Posterior vena cava (tissue), 2 donors: ENCODE measurements at places on chromosomes 6 and 20. TPM values are rescaled to one million over a fixed set of nuclear protein-coding genes. Genes with fewer than 3 reads are reported as not detected.

DNA sequence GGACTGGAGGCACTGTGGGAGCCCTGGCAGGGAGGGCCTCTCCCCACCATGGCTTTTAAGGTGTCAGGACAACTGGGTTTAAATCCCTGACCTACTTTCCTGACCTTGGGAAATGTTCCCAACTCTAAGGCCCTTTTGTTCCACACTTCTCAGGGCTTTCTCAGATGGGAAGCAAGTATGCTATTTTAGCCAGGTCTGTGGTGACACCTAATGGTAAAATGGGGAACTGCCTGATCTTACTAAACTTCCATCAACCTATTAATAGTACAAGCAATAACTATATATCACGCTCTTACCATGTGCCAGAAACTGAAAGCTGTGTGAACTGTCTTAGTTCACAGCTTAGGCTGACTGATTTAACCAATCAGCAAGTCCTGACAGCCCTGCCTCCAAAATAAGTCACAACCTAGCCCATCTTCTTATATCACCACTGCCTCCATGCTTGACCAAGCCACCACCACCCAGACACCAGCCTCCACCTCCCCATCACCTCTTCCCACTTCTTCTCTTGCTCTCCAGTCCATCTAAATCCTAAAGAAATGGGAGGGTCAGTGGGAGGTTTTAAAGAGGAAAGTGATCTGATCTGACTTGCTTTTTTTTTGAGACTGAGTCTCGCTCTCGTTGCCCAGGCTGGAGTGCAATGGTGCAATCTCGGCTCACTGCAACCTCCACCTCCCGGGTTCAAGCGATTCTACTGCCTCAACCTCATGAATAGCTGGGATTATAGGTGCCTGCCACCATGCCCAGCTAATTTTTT is 6.9 kb upstream of the BLCAP start:
- DNase-seq: peak; percentile 17

DNA sequence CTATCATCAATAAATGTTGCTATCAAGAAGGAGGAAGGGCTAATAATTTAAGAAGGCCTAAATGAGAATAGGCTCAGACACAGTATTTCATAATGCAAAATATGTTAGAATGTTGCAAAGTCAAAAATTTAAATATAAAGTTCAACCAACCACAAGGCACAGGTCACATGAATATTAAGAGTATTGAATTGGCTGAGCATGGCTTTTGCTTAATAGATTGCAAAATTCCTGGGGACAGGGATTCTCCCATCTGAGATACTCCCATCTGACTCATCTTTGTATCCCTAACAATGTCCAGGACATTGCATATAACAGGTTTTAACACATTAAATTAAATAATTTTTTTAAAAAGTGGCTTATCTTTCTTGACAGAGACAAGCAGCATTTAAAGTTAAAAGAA is 32.9 kb upstream of the UTRN start:
- no peak for DNase-seq

GRCh38 chr20:19775353-19776253 is 17.5 kb downstream of the RIN2 start:
- no peak for DNase-seq

- peak; percentile 29 for DNase-seq
Observed at GRCh38 chr20:859751-860231, 26.3 kb downstream of the FAM110A start.

Gene B4GALT5
- 35.2 TPM for total RNA-seq

GRCh38 chr6:167244991-167245390 is 46.1 kb upstream of the UNC93A start:
- no peak for DNase-seq

Gene SLC17A4
- not detected for total RNA-seq

GRCh38 chr6:162974685-162975084 is 246.9 kb downstream of the PACRG start:
- DNase-seq: no peak

DNA sequence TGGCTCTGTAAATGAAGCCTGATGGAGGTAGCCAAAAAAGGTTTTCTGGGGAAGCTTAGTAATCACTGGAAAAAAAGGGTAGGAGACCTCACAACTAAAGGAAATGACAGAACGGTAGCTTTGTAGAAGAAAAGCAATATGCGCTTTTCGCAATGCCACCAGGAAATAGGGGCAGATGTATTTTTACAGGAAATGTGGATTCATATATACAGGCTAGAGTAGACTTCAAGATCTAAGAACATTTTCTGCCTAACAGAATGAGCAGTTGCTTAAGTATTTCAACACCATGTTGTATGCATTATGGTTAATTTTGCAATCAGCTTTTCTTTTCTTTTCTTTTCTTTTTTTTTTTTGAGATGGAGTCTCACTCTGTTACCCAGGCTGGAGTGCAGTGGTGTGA is 219.6 kb downstream of the CD83 start:
- DNase-seq: no peak

DNA sequence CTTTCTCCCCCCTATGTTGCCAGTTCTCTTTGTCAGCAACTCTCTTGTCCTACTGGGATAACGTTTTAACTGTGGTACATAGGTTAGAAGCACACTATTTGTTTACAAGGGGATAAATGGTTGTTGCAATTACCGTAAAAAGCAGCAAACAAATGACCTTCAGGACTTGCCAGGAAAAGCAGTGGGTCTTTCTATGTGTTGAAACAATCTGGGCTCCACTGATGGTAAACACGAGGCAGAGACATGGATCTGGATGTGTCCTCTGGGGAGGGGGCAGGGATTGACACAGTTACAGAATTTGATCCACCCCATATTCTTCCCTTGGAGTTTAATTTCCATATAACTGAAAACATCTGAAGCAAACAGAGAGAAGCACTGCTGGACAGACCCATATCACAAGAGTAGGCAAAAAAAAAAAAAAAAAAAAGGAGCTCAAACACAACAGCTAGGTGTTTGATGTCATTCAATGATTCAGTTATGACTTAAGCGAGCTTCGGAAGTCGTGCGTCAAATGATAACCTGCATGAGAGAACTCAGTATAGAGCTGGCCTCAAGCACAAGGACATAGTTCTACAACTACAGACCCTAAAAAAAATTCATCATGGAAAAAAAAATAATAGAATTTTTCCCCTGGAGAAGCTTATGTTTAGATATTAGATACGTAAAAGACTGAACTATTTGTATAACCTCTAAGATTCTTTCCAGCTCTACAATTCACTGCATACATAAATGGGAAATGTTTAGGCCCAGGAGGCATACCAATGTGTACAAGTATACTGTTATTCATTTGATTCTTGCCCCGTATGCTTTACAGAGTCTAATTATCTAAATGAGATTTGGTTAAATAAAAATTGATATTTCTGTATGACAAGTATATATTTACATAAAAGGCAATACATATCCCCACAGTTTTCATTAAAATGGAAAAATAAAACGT is 127.7 kb downstream of the ALDH8A1 start:
- DNase-seq: no peak

GRCh38 chr6:110858562-110859214 is 15.9 kb upstream of the AMD1 start:
- no peak for DNase-seq

DNA sequence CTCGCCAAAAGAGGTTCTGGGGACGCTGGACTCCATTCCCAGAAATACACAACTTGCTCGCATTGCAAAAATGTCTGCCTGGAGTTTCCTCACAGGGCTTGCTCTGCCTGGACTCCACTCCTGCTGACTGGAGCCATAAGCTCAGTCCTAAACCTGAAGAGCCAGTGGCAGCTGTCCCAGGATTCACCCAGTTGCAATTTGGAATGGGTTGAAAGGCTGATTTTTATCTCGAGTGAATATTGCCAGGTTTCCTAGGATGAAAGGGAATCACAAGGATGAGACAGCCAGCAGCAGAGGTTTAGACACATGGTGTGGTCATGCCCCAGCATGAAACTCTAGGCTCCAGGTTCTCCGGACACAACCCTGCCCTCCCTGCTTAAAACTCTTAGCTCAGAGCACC is 223.3 kb downstream of the BMP7 start:
- no peak for DNase-seq

Gene ESR1
- total RNA-seq: 11.6 TPM

DNA sequence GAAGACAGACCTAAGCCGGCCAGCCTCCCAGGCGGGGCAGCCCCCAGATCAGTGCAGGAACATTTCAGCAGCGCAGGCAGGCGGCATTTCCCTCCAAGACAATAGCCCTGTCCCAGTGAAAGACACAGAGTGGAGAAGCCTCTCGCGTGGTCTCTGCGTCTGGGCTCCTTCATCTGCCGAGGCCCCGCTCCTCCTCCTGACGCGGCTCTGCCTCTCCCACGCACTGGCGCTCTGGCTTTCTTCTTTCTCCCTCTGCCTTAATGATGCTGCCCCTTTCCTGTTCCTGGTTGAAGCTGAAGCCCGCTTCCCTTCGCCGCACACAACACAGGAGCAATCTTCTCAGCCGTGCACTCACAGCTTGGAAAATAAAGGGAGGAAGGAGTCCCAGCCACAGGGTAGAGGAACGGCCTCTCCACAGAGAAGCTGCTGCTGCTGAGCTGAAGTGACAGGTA is 347.5 kb downstream of the CDH4 start:
- DNase-seq: no peak

Gene CST1
- not detected for total RNA-seq

- DNase-seq: no peak
Observed at GRCh38 chr6:19988555-19988954, 151.4 kb downstream of the ID4 start.

Gene ZNF322
- 19.5 TPM for total RNA-seq

DNA sequence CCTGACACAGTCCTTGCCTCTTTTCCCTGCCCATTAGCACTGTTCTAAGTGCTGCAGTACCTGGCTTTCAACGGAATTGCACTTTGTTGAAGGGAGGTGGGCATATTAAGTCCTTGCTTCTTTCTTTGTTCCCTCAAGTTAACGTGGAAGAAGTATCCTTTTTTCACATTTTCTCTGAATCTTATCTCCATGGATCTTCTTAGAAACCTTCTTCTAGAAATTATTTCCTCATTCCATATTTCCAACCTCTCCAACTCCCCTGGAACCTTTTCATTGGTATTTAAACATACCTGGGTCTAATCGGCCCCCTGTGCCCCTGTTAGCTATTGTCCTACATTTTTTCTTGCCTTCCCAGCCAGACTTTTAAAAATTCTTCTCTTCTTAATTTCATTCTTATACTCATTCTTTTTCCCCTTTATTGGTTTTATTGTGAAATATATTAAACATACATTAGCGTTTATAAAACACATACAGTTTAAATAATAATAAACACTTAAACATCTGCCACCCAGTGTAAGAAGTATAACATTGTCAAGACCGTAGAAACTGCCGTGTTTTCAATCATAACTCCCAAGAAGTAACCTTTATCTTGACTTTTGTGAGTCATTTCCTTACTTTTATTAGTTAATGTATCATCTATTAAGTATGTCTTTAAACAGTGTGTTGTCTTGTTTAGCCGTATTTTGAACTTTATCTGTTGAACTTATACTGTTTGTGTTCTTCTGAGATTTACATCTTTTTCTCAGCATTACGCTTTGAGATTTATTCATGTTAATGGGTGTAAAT is 118.2 kb downstream of the CDKAL1 start:
- no peak for DNase-seq

- no peak for DNase-seq
Observed at GRCh38 chr6:84685983-84686584, 78.3 kb downstream of the TBX18 start.

GRCh38 chr6:111862314-111862713 is 10.9 kb downstream of the FYN start:
- no peak for DNase-seq

Gene CFAP206
- 0.48 TPM for total RNA-seq

Gene COX4I2
- total RNA-seq: 6.5 TPM

DNA sequence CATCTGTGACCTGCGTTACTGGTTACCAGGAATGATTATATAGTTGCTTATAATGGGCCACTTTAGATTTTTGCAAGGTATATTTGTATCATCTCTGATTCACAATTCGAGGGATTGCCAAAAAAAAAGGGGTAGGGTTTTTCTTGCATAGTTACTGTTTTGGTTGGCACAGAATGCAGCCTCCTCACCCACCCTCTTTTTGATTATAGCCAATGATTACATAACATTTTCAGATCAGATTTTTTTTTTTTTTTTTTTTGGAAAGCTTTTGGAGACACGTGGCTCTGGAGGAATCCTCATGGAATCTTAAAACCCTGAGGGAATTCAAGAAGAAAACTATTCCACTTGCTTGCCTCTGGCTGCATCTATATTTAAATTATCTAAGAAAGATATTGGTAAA is 53.7 kb downstream of the UST start:
- no peak for DNase-seq
